ENCODE measurements at places on chromosomes 4 and X. TPM values are rescaled to one million over a fixed set of nuclear protein-coding genes. Genes with fewer than 3 reads are reported as not detected.

- peaks cover 69% of the 10 kb centered on the region for H3K36me3 ChIP-seq
- H3K27me3 ChIP-seq: no peaks in the 10 kb centered on the region
- H3K4me1 ChIP-seq: no peaks in the 10 kb centered on the region
- no peak overlapping the region for H3K4me3 ChIP-seq
These were observed 45.9 kb downstream of the GAK start for GRCh38 chr4:886244-886643.

DNA sequence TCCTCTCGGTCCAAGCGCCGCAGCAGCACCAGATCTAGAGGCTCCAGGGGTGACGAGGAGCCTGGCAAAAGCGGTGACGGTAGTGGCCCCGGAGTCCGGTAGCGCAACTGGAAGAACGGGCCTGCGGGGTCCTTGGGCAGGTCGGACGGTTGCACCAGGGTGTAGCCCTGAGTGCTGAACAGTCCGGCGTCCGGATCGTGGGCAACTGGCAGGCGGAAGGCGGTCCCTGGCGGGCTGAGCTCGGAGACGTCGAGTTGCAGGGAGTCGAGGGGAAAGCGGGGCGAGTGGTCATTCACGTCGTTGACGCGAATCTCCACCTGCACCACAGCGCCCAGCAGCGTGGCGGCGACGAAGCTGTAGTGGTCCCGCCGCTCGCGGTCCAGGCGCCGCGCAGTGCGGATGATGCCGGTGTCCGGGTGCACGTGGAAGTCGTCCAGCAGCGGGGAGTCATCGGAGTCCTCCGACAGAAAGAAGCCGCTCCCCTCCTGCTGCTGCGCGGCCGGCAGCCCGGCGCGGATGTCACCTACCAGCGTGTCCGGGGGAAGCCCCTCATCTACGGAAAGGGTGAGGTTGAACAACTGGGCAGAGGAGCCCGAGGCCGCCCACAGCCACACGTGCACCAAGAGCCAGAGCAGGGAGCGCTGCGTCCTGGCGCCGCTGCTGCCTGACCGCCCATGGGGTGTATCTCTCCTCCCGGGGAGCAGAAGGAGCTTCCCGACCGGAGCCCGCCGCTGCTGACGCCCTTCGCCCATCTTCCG lies 837 bp downstream of the DCHS2 start:
- no peak for DNase-seq
- H3K27ac ChIP-seq: no peak overlapping the region
- peak overlapping the region; percentile 15 for H3K4me3 ChIP-seq
- H3K36me3 ChIP-seq: no peaks in the 10 kb centered on the region

DNA sequence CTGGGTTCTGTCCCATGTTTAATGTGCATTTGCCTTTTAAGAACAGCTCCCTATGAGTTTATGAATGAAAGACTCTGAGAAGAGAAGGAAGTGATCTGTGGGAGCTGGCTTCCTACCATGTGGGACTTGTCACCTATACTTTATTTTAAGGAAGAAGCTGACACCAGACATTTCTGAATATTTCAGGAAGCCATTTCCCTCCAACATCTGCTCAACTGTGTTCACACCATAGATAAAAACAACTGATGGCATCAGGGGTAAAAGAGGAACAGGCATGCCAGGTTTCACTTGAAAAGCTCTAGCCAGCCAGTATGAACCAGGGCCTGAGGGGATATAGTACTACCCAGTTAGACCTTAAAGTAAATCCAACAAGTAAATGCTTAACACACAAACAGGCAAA lies 116.0 kb downstream of the COL4A6 start:
- H3K36me3 ChIP-seq: no peaks in the 10 kb centered on the region
- no peaks in the 10 kb centered on the region for H3K27me3 ChIP-seq
- no peak for DNase-seq
- H3K27ac ChIP-seq: no peak overlapping the region
- H3K4me3 ChIP-seq: no peak overlapping the region
- no peaks in the 10 kb centered on the region for H3K4me1 ChIP-seq

- DNase-seq: no peak
- H3K4me3 ChIP-seq: no peak overlapping the region
- H3K27ac ChIP-seq: no peak overlapping the region
- no peaks in the 10 kb centered on the region for H3K4me1 ChIP-seq
- H3K27me3 ChIP-seq: no peaks in the 10 kb centered on the region
These were observed 36.5 kb downstream of the DCTD start for GRCh38 chr4:182880387-182881356.

DNA sequence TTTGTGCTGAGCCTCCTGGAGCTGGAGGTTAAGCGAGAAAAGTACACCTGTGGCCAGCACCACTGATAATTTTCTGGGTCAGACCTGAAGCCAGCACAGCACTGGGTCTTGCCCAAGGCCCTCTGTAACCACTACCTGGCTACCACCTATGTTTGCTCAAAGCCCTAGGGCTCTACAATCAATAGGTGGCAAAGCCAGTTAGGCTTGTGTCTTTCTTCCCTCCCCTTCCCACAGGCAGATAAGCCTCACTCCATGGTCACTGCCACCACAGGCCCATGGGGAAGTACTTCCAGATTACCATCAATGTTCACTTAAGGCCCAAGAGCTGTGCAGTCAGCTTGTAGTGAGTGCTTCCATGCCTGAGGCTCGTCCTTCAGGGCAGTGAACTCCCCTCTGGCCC lies 35.2 kb upstream of the ARMCX4 start:
- no peaks in the 10 kb centered on the region for H3K36me3 ChIP-seq
- H3K27ac ChIP-seq: no peak overlapping the region
- H3K4me3 ChIP-seq: no peak overlapping the region
- H3K4me1 ChIP-seq: no peaks in the 10 kb centered on the region
- DNase-seq: no peak

The DCAF4L1 gene
- 0.22 TPM for total RNA-seq

- H3K27ac ChIP-seq: no peak overlapping the region
- H3K27me3 ChIP-seq: no peaks in the 10 kb centered on the region
- H3K36me3 ChIP-seq: no peaks in the 10 kb centered on the region
- DNase-seq: no peak
- H3K4me3 ChIP-seq: no peak overlapping the region
These were observed 1081.4 kb downstream of the FAT4 start for GRCh38 chr4:126396121-126396520.

DNA sequence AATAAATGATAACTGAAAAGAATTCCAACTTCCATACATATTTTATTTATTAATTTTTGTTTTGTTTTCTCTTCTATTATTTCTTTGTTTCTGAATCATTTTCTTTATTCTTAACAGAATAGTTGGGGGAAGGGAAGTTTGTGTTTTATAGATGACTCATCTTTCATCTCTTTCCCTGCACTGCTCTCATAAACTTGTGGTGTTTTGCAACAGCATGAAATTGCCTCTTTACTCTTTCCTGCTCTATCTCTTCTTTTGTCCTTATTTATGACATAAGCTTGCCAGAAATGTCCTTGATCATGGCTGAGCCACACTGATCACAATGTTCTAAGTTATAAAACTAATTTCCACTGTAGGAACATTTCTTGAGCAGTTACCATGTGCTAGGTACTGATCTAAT lies 22.3 kb downstream of the QRFPR start:
- no peak for DNase-seq
- no peak overlapping the region for H3K4me3 ChIP-seq
- H3K27ac ChIP-seq: no peak overlapping the region

DNA sequence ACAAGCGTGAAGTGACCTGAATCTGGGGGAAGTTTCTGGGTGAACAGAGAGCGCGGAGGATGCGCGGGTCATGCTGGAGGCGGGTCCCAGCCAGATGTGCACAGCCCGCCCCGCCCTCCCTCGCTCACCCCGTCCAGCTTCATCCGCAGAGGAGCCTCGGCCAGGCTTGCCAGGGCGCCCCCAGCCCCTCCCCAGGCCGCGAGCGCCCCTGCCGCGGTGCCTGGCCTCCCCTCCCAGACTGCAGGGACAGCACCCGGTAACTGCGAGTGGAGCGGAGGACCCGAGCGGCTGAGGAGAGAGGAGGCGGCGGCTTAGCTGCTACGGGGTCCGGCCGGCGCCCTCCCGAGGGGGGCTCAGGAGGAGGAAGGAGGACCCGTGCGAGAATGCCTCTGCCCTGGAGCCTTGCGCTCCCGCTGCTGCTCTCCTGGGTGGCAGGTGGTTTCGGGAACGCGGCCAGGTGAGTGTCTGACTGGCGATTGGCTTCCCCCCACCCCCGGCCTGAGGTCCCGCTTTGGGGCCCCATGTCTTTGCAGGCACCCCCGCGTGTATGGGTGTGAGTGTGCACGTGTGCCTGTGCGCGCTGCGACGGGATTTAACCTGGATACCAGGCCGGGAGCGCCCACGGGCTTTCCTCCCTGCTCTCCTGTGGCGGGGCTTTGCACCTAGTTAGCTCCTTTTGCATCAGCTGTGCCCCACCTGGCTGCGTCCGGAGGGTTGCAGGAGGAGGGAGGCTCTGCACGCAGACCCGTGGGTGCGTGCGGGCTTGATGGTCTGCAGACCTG lies at the start of gene EGFL6:
Gene EGFL6, plus strand, starts transcription at position 123 of the 782 bp plus-strand sequence. Its CDS starts 261 bp downstream, at position 384.
- no peaks in the 10 kb centered on the region for H3K36me3 ChIP-seq
- no peak for DNase-seq
- H3K4me1 ChIP-seq: peaks cover 9% of the 10 kb centered on the region

DNA sequence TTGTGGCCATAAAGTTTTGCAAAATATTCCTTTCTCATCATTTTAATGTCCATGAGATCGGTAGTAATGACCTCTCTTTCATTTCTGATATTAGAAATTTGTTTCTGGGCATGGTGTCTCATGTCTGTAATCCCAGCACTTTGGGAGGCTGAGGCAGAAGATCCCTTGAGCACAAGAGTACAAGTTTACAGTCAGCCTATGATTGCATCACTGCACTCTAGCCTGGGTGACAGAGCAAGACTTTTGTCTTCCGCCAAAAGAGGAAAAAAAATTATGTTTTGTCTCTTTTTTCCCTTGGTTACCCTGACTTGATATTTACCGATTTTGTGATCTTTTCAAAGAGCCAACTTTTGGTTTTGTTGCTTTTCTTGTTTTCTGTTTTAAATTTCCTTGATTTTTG lies 10.8 kb upstream of the NKAP start:
- H3K36me3 ChIP-seq: no peaks in the 10 kb centered on the region
- H3K27me3 ChIP-seq: no peaks in the 10 kb centered on the region
- no peak for DNase-seq
- no peaks in the 10 kb centered on the region for H3K4me1 ChIP-seq

DNA sequence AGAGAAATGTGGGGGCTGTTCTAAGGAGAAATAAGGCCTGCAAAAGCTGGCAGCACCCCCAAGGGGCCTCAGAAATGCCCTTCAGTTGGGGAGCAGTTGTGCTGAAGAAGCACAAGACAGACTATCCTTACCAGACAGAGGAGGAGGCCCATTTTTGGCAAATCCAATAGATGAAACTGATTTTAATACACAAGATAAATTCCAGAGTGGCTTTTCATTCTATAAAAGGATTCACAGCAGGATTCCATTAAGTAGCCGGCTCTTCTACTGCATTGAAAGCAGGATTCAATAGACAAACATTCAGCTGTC lies 8.1 kb downstream of the SEPTIN6 start:
- no peaks in the 10 kb centered on the region for H3K27me3 ChIP-seq
- no peak for DNase-seq
- H3K4me1 ChIP-seq: peaks cover 85% of the 10 kb centered on the region
- peaks cover 5% of the 10 kb centered on the region for H3K36me3 ChIP-seq
- peak overlapping the region; percentile 98 for H3K27ac ChIP-seq

GRCh38 chrX:108275732-108276131 lies 162.5 kb downstream of the COL4A6 start:
- H3K4me1 ChIP-seq: no peaks in the 10 kb centered on the region
- H3K27ac ChIP-seq: no peak overlapping the region
- DNase-seq: no peak
- H3K4me3 ChIP-seq: no peak overlapping the region

DNA sequence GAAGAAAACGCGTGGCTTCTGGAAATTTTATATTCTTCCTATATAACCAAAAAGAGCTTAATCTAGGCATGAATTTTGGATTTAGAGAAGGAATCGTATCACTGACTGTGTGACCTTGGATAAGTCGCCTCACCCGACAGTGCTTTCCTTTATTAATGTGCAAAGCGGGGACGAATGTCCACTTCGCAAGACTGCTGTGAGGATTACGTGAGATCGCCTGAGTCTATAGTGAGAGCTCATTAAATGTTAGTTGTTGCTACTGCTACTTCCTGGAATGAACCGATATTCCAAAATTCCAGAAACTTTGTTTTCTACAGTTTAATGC lies 448 bp upstream of the TBC1D8B start:
- H3K27ac ChIP-seq: no peak overlapping the region
- H3K27me3 ChIP-seq: peaks cover 38% of the 10 kb centered on the region
- DNase-seq: no peak

GRCh38 chrX:119495734-119496726 lies 27.8 kb downstream of the SLC25A5 start:
- H3K4me1 ChIP-seq: peaks cover 18% of the 10 kb centered on the region
- H3K27ac ChIP-seq: no peak overlapping the region
- no peaks in the 10 kb centered on the region for H3K36me3 ChIP-seq
- no peaks in the 10 kb centered on the region for H3K27me3 ChIP-seq

- no peak for DNase-seq
- no peak overlapping the region for H3K4me3 ChIP-seq
- H3K4me1 ChIP-seq: no peaks in the 10 kb centered on the region
- H3K27ac ChIP-seq: no peak overlapping the region
- H3K36me3 ChIP-seq: no peaks in the 10 kb centered on the region
- peaks cover 6% of the 10 kb centered on the region for H3K27me3 ChIP-seq
These were observed 40.6 kb upstream of the LSM6 start for GRCh38 chr4:146134761-146135445.

DNA sequence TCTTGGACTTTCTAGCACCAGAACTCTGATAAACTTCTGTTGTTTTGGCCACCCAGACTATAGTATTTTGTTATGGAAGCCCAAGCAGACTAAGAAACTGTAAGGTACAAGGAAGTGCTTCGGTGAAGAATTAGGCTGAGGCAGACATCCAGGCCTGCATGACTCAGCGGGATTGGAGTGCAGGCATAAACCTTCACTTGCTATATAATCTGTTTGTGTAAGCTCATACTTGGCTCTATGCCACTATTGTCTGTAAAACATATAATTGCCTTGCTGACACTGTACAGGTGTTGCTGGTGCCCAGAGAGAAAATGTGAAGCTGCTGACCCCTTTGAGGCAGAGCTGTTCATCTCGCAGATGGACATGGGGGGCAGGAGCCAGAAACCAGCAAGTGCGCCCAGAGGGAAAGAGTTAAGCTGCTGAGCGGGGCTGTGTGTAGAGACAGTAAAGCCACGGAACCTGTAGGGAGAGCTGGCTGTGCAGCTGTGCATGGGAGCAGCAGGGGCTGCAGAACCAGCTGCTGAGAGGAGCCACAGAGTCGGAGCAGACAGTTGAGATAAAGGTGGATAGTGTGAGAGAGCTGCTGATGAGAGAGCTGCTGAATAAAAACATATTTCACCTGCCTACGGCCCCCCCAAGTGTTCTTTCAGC lies 96.2 kb downstream of the RBM46 start:
- no peaks in the 10 kb centered on the region for H3K4me1 ChIP-seq
- no peak overlapping the region for H3K27ac ChIP-seq
- H3K36me3 ChIP-seq: no peaks in the 10 kb centered on the region
- no peak overlapping the region for H3K4me3 ChIP-seq

The NPNT gene
- not detected for total RNA-seq

DNA sequence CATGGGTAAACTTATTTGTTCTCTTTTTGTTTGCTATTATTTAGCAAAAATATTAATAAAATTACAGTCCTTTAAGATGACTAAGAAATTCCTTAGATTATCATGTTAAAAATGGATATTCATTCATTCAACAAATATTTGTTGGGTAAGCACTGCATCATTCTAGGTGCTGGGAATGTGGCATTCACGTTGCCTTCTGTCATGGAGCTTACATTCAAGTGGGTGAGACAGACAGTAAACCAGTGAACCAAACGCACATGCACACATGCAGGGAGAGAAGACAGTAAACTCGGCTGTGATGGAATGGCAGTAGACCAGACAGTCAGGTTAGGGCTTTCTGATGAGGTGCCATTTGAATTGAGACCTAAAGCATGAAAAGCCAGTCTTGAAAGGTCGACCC lies 91.8 kb downstream of the STOX2 start:
- H3K27ac ChIP-seq: no peak overlapping the region
- H3K27me3 ChIP-seq: peaks cover 8% of the 10 kb centered on the region
- H3K36me3 ChIP-seq: no peaks in the 10 kb centered on the region
- H3K4me1 ChIP-seq: no peaks in the 10 kb centered on the region
